ENCODE measurements at places on chromosomes 7 and 10.

GRCh38 chr10:85544956-85545355 is 821.6 kb downstream of the GRID1 start:
- DNase-seq, result no peak

DNA sequence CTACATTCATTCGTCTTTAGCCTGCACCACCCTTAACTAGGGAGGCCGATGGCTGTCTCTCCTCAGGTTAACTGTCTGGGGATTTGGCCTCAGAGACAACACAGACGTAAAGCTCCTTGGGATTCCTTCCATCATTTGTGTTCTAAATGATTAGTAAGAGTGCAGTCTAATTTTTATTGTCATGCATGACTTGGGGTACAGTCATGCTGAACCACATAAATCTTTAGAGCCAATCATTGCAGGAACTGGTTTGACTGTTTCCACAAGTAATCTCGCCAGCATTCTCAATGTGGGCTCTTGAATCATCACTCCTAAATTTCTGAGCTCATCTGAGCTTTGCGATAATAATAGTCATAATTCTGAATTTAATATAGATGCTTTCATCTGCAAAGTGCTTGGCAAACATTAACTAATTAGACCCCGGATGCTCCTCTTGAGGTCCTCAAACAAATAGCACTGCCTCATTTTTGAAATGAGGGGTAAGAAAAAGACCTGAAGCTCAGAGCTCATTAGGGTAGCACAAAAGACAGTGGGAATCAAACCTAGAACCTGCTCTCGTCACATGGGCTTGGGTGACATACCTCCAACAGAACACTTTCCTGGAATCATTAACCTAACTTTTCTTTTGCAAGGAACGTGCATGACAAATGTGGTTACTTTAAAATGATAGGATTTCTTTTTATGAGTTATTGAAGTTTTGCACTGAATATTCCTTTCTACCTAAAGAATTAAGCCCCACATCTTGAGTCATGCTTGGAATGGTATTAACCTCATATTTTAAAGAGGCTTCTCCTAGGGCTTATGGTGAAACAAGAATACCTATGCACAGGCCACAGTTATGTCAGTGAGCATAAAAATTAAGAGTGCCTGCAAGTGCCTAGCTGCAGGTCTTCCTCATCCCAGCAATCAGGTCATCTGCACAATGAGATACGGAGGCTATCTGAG is 118.9 kb upstream of the NRP1 start:
- DNase-seq, result no peak

DNA sequence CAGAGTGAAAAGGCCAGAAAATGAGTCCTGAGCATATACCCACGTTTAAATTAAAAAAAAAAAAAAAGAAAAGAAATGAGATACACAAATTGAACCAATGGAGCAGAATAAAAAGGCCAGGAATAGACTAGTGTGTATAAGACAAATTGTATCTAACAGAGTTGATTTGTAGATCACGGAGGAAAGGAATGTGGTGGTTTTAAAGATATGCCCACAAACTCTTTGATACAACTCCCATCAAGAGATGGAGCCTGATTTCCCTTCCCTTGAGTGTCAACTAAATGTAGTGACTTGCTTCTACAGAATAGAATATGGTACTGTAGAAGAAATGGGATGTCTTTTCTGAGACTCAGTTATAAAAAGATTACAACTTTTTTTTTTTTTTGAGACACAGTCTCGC is 10.4 kb downstream of the SYPL1 start:
- DNase-seq, result no peak

DNA sequence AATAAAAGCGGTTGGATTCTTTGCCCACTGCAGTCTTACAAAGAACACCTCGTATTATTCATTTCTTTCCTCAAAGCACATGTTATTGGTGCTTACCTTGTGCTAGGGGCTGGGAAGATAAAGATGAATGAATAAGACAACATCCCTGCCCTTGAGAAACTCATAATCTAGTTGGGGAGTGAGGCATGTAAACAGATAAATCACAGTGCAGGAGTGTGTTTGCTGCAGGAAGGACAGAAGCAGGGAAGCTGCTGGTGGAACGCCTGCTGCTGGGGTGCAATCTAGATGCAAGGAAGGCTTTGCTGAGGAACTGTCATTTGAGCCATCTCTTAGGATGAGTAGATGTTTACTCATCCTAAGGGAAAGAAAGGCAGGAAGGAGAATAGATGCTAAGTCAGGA is 135.6 kb downstream of the TMEM178B start:
- DNase-seq, result no peak

DNA sequence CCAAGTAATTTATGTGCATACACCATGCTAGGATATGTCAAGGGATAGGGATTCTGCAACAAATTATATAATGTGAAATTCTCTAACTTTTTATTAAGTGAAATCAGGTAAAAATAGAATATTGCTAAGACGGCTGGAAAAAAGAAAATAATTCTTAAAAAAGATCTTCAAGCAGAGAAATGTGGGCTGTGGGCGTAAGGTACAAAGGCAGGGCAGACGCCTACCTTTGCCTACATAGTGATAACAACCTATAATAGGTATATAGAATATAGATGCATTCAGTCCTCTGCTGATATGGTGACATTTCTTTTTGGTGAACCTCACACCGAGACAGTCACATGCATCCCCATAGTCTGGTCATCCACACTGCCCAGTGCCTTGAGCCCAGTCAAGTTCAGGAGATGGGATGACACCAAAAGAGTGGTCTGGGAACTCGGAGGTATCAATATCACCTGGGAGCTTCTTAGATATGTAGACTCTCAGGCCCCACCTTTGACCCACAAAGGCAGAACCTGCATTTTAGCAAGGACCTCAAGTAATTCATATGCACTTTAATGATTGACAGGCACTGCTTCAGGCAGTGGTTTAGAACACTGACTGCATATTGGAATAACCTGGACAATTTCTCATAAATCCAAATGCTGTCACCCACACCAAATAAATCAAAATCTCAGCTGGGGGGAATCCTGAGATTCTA is 57.5 kb upstream of the ARL4A start:
- DNase-seq, result no peak
